Psoas muscle (tissue), 8 donors: ENCODE measurements at places on chromosomes 6 and 20. TPM values are rescaled to one million over a fixed set of nuclear protein-coding genes. Genes with fewer than 3 reads are reported as not detected.

GRCh38 chr6:135935941-135936601 lies 84.6 kb downstream of the PDE7B start:
- DNase-seq = no peak

DNA sequence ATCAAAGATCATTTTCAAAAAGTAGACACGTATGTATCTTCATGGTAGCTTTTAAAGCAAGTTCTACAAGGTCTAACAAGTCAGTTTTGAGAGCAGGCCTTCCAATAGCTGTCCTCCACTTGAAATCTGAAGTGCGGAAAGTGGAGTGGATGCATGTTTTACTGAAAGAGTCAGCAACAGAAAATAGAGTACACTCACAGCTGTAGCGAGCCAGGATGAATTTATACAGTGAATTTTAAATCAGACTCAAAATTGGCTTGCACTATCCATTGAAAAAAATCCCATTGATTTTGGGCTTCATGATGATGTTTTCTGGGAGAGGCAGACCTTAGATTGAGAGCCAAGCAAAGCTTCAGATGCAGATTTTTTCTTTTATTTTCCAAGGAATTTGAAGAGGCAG lies 80.6 kb downstream of the GJA10 start:
- no peak for DNase-seq

DNA sequence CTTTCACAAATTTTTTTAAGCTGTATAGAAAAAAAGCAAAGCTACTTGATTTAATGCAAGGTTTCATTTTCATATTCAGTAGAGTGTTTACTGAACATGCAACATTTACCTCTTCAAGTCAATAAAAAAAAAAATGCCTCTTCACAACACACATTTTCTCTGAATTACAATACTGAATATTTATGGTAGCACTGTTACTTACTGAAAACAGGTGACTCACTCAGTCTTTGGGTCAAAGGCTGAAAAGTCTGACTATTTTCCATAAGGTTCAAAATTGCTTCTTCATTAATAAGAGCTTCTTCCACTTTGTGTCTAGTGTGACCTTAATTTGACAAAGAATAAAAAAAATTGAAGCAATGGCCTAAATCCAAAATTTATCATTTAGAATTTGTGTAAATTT lies 101.9 kb downstream of the REV3L start:
- no peak for DNase-seq

DNA sequence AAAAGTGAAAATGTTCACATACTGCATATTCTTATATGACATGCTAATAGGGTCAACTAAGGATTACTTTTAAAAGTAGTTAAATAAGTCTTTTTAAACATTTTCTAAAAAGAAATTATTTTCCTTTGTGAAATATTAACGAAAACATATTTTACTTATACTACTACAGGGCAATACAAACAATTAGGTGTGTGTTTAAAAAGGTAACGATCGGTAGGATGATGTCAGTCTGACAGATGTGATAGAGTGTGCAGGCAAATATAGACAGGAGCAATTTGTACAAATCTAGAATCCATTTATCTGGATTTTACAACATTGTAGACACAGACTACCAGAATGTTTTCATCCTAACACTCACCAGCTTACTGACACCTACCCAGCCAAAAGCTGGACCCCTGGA lies 257.5 kb downstream of the FOXC1 start:
- no peak for DNase-seq

DNA sequence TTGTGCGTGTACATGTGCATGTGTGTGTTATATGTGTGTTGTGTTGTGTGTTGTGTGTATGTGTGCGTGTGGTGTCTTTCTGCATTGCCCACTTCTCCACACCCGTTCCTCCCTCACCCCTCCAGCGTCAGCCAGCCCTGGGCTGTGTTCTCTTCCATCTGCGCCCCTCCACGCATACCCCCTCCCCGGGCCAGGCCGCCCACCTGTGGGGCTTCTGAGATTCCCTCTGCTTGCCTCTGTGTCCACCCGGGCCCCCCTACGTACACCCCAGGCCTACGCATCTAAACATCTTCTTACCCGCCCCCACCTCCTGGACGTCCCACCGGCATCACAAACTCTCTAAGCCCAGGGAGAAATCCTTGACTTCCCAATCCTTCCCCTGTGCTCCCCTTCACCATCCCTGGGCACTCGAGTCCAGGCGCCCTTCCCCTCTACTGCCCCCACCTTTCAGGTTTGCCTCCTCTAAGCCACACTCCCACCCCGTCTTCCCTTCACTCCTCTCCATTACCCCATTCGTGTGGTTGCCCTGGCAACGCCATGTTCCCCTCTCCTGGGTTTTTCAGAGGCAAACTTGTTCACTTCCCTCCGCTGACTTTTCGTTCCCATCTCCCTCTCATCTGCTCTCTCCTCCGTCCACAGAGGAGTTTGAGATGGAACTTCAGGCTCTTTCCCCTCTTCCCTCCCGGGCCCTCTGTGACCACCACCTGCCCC lies 81.7 kb upstream of the NNAT start:
- no peak for DNase-seq

- DNase-seq = peak; percentile 59
These were observed 20.2 kb downstream of the RIPK1 start for GRCh38 chr6:3088446-3088845.

- no peak for DNase-seq
These were observed 660 bp downstream of the STXBP5 start for GRCh38 chr6:147204843-147205311.

DNA sequence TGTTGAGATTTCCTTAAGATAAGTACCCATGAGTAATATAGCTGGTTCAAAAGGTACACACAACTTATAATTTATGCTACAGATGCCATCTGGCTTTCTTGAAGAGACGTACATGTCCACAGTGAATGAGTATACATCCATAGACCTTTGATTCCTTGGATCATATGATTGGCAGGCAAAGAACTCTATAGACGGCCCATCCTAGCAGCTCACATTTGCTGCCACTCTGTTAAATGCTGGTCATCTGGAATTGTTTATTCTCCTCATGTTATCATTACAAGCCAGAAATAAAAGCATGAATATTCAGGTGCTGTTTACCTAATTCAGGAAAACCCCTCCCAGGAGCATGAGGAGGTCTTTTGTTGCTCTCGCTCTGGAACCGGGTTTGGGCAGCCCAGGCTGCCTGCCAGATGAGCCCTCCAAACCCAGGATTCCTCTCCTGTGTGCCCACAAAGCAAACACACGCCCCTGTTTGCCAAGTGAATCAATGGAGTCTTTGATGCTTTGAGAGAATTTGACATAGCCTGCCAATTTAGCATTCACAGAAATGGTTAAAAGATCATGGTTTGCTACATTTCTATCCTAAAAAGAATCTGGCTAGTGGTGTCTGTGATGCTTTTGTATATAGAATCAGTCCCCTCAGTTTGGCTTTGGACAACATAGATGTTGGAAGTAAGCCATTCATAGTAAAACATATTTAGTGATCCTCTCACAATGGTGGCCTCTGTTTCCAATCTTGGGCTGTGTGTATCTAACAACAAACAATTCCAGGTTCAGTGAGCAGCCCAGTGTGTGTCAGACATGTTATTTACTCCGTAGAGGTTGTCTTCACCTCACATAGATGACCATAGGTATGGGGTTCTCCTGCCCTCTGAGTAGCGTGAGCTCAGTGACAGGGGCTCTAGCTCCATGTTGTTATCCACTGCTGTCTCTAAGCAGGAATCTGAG lies 17.5 kb upstream of the PLCG1 start:
- DNase-seq = no peak

GRCh38 chr6:34343806-34344205 lies 48.7 kb downstream of the NUDT3 start:
- DNase-seq = no peak

DNA sequence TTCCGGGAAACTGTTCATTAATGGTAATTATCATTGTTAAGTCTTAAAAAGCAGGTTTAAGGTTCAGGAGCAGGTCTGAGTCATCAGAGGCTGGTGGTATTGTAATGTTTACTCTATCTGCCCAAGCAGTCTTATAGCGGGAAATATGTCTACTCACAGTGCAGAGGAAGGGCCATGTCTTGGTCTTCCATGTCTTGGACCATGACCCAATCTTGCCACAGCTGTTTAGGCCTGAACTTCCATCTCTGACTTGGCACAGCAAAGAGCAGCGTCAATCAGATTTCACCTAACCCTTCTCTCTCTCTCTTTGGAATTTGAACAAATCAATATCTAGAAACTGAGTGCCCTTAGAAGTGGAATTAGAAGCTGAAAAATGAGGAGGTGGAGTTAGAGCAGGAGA lies 25.8 kb downstream of the SLC2A12 start:
- DNase-seq = no peak

DNA sequence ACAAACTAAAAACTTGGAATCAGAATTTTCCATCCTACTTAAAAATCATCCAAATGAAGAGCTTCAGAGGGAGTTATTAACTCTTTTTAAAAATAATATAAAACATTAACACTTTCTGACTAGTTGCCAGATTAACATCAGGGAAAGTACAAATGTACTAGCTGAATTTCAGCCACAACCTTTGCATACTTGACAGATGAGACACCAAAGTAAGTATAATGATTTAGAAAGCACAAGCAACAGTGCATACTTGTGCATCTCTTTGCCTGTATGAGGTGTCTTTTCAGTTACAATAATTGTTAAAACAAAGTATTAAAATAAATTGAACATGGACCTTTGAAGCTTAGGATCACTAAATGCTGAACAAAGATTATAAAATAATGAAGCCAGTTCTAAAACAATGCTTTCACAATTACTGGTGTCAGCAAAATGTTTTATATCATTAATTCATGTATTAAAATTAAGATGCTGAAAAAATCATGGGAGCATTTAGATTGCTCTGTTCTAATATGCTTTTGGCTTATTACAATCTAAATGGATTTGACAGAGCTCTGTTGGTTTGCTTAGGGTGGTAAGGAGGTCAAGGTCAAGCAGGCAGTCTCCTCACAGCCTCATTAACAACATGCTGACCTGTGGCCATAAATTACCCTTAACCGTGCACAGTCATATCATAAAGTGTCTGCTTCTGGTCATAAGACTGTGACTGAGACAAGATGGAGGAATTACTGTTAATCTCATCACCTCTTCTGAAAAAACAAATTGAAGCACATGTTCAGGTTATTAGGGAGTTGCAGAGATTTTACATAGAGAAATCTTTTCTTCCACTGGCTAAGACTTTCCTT lies 15.1 kb downstream of the RNF217 start:
- DNase-seq = no peak

The PPP1R16B gene
- 2.3 TPM for polyA plus RNA-seq

The ARFGEF3 gene
- polyA plus RNA-seq = 0.20 TPM

The HLA-DOA gene
- polyA plus RNA-seq = 0.58 TPM

The WFDC5 gene
- not detected for polyA plus RNA-seq

The MRPL14 gene
- 197 TPM for polyA plus RNA-seq
